Lower lobe of right lung (tissue), 2 donors: ENCODE measurements at places on chromosomes 16 and 17. TPM values are rescaled to one million over a fixed set of nuclear protein-coding genes. Genes with fewer than 3 reads are reported as not detected.

GRCh38 chr16:56309008-56309407, 116.3 kb downstream of the AMFR start:
- no peak overlapping the region for H3K27ac ChIP-seq
- no peak for DNase-seq
- no peaks in the 10 kb centered on the region for H3K36me3 ChIP-seq
- no peaks in the 10 kb centered on the region for H3K4me1 ChIP-seq

- no peaks in the 10 kb centered on the region for H3K27me3 ChIP-seq
- DNase-seq: no peak
- peaks cover 21% of the 10 kb centered on the region for H3K4me1 ChIP-seq
- H3K27ac ChIP-seq: peak overlapping the region; percentile 36
Observed at GRCh38 chr17:8941980-8942622, 23.4 kb downstream of the PIK3R5 start.

DNA sequence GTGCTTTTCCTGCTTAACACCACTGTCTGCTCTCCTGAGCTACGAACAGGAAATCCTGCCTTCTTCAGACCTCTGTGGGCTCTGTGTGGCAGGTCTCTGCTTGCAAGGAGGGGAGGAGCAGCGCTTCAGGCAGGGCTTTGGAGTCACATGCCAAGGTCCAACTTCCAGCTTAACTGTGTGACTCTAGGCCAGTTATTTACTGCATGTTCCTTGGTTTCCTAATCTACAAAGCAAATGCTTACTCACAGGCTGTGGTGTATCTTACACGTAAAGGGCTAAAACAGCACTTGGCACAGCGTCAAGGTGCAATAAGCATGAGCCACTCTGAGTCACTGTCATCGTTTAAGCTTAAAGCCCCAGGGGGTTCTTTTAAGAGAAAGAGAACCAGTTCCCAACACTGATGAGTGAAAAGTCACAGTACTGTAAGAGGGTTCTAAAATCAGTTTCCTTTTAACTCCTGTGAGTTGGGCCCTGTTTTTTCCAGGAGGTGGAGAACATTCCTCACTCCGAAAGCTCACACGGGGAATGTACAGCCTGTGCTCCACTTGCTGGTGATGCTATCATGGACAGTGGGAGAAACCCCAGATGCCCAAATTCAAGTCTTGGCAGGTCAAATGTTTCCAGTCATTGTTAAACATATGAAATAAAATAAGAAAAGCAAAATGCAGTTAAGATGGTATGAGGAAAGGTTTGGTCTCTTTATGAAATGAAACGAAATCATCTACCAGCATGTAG, 54.1 kb upstream of the BCAR1 start:
- peak overlapping the region; percentile 76 for H3K27ac ChIP-seq
- H3K27me3 ChIP-seq: no peaks in the 10 kb centered on the region
- DNase-seq: no peak

The CCL16 gene
- 0.50 TPM for total RNA-seq

The FOXF1 gene
- 31.2 TPM for total RNA-seq

- no peaks in the 10 kb centered on the region for H3K27me3 ChIP-seq
- no peak overlapping the region for H3K27ac ChIP-seq
- no peak for DNase-seq
Observed at GRCh38 chr16:5951486-5951885, 853.9 kb upstream of the EEF2KMT start.

- H3K36me3 ChIP-seq: no peaks in the 10 kb centered on the region
- no peak for DNase-seq
- no peaks in the 10 kb centered on the region for H3K4me1 ChIP-seq
- no peak overlapping the region for H3K4me3 ChIP-seq
- H3K27me3 ChIP-seq: no peaks in the 10 kb centered on the region
Observed at GRCh38 chr16:71264299-71264698, 24.9 kb downstream of the CMTR2 start.

The KRT16 gene
- total RNA-seq: not detected

GRCh38 chr17:67283731-67284516, 38.9 kb upstream of the HELZ start:
- DNase-seq: no peak
- no peaks in the 10 kb centered on the region for H3K36me3 ChIP-seq
- H3K27ac ChIP-seq: no peak overlapping the region
- no peaks in the 10 kb centered on the region for H3K27me3 ChIP-seq
